ENCODE measurements at places on chromosomes 13 and 19.

DNA sequence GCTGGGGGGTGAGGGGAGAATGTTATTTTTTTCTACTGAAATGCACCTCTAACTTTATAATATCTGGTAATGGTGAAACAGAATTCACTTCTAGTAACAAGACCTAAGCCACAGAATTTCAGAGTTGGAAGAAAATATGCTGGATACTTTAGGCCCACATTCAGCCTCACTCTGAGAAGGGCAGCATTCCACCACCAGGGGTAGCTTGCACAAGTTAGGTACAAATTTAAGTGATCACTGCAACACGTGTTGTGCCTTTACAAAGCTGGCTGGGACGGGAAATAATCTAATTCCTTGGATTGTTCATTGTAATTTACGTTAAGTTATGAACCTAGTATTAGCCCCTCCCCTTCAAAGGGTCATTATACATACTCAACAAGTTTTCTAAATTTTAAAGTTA is 192.3 kb downstream of the RGCC start:
- no peak for DNase-seq

DNA sequence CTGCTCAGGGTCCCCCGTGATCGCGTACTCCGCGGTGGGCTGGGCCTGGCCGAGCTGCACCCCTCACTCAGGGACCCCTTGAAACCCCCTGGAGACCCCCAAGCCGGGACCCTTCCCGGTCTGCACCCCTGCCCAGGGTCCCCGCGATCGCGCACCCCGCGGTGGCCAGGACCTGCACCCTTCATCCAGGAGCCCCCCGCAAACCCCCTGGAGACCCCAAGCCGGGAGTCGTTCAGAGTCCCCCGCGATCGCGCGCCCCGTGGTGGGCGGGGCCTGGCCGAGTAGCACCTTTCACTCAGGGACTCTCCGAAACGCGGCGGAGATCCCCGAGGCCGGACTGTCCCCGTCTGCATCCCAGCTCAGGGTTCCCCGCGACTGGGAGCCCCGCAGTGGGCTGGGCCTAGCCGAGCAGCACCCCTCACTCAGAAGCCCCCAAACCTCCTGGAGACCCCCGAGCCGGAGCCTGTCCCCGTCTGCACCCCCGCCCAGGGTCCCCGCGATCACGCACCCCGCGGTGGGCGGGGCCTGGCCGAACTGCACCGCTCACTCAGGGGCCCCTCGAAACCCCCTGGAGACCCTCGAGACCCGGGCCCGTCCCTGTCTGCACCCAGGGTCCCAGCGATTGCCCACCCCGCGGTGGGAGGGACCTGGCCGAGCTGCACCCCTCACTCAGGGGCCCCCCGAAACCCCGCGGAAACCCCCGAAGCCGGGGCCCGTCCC is 748 bp downstream of the LMNB2 start:
- peak; percentile 3 for DNase-seq

GRCh38 chr19:55369653-55370304 is 484 bp downstream of the IL11 start:
- DNase-seq = no peak

GRCh38 chr13:36884235-36884634 is 35.8 kb downstream of the SMAD9 start:
- DNase-seq = no peak

DNA sequence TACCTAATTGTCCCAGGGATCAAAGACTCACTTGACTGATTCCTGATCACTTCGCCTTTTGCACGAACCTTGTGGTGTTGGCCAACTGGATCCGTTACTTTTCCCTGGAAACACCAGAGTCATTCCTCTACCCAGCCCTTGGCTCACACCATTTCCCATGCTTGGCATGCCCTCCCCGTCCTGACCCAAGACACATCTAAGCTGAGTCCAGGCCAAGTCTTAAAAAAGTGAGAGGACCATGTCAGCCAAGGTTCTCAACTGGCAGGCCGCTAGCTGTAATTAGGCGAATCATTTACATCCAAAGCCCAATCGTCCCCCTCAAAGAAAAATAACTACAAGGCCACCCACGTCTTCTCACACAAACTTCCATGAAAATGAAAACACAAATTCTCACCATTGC is 11.5 kb downstream of the PLAUR start:
- no peak for DNase-seq

DNA sequence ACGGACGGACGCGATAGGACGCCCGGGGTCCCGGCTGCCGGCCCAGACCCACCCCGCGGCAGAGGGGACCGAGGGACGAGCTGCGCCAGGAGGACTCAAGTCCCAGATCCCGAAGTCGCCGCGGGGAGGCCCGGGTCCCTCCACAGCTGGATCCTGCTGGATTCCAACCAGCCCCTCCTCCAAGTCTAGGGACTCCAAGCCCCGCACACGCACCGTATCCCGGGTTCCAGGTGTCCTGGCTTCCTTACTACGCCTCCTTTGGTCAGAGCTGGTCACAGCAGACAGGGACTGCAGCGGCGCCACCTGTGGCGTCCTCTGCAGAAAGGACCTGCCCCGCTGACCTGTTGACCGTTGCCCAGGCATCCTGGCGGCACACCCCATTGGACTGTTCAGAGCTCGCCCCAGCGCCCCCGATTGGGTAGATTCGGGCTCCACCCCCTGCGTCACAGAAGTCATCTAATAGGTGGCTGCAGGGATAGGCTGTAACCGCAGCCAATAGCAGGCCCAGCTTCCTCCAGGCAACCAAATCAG is 29.0 kb upstream of the ZNF709 start:
- DNase-seq = no peak

- no peak for DNase-seq
These were observed 40.3 kb upstream of the USPL1 start for GRCh38 chr13:30577401-30577852.

DNA sequence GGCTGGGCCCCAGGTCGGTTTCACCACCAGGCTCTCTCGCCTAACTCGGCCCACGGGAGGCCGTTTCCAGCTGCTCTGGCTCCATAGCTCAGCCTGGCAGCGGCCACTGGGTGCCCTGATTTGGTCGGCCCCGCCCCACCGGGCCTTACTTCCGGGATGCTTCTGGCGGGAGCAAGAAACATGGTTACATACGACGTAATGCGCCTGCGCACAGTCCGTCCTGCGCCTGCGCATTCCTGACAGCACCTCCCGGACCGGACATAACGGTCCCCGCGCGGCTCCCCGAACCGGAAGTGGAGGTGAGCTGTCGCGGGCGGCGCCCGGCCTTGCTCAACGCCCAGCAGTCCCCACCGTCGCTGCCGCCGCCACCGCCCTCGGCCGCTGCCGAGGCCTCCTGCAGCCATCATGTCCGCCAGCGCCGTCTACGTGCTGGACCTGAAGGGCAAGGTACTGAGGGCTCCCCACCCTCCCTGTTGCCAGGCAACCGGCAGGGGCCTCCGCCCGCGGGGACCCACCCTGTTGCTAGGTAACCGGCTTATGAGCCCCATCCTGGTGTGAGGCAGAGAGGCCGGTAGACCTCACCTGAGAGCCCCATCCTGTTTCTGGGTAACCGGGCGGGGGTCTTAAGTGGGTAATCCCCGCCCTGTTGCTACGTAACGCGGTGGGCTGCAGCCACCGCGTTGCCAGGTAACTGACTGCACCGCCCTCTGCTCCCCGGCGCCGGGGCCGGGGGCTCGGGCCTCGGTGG is at the start of gene AP1M1:
AP1M1 (plus strand) TSS at position 290 of the 748 bp plus-strand sequence; CDS start at position 406, 116 bp downstream.
- peak; percentile 94 for DNase-seq

DNA sequence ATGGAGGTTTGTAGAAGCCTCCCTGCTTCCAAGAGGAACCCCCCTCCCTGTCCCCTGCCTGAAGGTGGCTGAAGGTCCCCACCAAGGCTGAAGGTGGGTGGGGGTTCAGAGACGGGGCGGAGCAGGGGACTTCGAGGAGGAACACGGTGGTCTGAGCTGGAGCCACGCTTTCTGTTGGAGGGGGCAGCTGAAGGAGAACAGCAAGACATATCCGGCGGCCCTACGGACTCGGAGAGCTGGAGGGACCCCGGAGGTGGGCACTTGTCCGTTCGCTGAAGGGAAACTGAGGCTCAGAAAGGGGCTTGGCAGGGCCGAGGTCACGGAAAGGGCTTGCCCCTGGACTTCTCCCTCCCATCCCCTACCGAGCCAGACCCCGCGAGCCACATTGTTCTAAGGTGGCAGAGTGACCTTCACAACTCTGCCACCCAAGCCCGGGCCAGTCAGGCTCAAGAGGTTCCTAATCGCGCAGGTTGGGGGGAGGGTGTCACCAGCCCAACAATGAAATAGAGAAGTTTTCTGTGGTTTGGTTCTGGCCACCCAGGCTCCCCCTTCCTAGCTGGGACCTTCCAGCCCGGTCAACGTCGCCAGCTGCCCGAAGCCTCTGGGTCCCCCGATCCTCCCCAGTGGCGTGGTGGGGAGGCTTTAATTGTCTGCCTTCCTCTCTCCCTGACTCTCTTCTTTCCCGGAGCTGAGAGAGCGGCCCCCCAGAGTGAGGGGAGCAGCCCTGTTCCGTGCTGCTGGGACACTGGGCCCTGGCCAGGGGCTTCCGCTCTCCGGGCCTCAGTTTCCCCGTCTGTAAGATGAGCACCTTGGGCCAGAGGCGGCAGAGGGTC is 15.5 kb upstream of the KCNN1 start:
- no peak for DNase-seq

- no peak for DNase-seq
These were observed 5.8 kb downstream of the BCKDHA start for GRCh38 chr19:41403181-41403970.

- DNase-seq = no peak
These were observed 163.7 kb downstream of the KLF12 start for GRCh38 chr13:73970421-73971055.

DNA sequence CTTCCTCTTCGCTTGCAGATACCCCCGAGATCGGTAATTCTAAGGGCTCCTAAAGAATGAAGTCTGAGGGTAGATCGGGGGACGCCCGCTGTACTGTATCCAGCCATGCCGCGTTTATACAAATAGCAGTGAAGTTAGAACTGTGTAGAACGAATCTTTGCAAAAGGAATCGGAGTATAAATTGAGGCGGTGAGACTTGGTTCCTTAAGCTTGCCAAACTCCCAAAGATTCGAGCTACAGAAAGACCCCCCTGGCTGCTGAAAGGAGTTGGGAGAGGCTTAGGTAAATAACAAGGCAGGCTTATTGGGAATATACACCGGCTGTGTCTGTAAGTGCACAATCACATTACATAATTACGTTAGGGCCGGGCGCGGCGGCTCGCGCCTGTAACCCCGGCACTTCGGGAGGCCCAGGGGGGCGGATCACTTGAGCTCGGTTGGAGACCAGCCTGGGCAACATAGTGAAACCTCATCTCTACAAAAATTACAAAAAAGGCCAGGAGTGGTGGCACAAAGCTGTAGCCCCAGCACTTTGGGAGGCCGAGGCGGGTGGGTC is 12.2 kb downstream of the TMEM160 start:
- DNase-seq = peak; percentile 76

GRCh38 chr19:6714749-6715555 is 5.5 kb downstream of the C3 start:
- no peak for DNase-seq

GRCh38 chr13:48656608-48657007 is 2.9 kb downstream of the CYSLTR2 start:
- no peak for DNase-seq

GRCh38 chr19:39325778-39326665 is 5.4 kb upstream of the LRFN1 start:
- DNase-seq = no peak

DNA sequence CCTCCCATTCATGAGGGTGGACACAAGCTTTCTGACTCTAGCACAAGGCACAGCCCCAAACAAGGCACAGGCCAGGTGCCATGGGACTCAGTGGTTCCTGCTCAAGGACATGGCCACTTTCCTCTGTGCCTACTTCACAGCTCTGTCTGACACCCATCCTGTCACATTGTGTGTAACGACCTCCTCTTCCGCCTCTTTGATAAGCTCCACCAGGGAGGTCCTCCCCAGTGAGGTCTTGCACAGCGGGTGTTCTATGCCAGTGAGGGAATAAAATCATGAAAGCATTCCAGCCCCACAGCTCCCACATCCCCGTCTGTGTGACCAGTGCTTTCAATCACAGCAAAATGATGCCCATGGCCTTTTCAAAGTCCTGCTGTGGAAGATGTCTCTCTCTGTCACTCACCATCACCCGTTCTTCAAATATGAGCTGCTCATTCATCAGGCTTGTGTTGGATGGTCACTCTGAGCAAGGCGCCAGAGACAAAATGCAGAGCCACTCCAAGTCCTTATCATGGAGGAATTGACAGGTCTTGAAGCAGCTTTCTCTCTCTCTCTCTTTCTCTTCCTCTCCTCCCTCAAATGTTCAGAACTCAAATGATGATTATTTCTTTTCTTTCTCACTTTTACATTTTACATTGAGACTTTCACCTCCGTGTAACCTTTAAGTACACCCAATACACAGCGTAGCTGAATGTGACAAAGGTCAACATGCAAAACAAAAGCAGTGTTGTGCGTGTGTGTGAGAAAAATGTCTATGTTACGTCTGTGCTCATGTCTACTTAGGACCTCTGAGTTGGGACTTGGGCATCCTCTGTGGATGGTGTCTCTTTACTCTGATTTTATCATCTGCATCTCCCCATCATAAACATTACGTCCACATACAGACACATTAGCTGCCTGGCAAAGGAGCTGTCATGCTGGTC is 8.0 kb upstream of the SPATA13 start:
- no peak for DNase-seq

DNA sequence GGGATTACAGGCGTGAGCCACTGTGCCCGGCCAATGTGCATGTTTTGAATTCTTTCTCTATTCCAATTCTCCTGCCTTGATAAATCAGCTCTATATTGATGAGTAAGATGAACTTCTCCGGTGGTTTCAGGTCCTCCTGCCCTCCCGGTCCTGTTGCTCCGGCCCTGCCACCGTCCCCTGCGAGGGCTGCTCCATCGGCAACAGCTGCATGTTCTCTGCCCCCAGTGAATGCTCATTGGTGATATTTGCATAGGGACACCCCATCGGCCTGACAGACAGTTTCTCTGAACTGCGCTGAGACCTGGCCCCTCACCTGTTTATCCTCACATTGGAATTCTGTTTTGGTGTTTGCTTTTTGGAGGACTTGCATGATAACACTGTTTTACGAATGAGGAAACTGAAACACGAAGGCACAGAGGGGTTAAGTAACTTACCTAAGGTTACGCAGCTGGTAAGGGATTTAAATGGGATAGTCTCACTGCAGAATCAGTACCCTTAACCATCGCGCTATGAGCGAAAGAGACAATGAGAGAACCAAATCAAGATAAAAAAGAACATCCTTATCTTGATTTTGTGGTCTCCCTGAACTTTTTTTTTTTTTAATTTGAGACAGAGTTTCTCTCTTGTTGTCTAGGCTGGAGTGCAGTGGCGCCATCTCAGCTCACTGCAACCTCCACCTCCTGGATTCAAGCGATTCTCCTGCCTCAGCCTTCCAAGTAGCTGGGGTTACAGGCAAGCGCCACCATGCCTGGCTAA is 32.2 kb downstream of the ZNF557 start:
- DNase-seq = no peak
